ENCODE measurements at places on chromosomes 6 and 20.

DNA sequence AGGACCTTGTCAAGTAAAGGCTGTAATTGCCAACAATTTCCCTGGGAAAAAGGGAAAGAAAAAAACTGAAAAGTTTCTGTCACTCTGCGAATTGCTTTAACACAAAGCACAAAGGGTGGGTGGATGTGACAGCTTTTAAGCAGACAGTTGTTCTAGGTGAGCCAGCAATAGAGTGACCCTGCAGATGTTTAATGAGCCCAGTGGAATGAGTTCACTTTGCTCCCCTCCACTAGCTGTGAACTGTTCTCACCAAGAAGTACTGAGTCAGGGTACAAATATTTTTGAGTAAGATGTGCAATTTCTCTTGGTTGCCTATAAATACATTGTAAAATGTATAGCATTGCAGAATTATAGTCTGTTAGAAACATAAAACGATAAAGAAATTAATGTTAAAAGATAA, 26.2 kb upstream of the LRRC1 start:
- DNase-seq = no peak

DNA sequence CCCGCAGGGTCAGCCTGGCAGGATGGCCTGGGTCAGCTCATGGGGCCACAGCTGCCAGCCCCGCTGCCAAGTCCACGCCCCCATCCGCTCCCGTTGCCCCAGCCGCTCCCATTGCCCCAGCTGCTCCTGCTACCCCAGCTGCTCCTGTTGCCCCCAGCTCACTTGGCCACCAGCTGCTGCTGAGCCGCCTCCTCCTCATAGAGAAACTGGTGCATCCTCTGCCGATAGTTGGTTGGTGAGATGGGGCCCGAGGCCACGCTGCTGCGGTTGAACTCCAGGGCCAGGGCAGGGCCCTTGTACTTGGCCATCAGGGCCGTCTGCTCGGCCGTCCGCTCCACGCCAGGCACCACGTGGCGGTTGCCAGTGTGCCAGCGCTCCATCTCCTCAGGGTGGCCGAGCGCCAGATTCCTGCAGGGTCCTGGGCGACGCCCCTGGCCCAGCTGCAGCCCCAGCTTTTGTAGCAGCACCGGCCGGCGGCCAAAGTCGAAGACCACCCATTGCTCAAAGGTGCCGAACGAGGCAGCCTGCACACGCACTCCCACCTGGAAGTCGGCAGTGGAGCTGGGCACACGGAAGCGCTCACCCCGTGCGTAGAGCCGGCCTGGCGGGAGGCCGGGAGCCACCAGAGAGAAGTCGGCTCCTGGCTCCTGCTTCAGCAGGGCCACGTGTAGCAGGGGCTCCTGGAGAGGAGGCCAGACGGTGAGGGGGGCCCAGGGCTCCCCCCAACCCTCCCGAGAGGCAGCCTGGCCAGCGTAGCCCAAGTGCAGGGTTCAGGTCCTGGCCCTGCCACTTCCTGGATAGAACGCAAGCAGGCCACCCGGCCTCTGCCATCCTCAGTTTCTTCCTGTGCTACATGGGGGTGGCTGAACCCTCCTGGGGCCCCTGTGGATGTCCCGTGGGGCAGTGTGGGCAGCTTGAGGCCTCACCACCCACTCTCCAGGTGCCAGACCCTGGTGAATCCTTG, 4.8 kb downstream of the HELZ2 start:
- DNase-seq = no peak

GRCh38 chr20:37291724-37292126, 2.3 kb downstream of the MANBAL start:
- DNase-seq = no peak

- no peak for DNase-seq
These were observed 97.4 kb downstream of the OR2B2 start for GRCh38 chr6:27814665-27815424.

GRCh38 chr6:41065550-41066026, 6.6 kb downstream of the OARD1 start:
- no peak for DNase-seq

- no peak for DNase-seq
These were observed 77.7 kb upstream of the CLDN20 start for GRCh38 chr6:155186052-155186658.

DNA sequence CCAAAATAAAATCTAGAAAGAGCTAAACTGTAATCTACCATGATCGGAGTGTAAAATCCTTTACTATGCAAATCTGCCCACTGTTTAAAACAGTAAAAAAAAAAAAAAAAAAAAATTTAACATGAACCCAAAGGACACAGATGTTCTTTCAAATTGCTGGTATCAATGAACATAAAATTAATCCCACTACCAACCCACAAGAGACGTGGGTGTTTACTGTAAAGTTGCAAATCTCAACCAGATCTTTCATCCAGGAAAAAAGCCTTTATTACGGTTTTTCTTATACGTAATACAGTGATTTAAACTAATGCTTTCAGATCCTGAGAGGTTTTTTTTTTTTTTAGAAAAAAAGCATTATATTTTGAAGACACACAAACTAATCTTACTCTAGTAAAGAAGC, 2.5 kb downstream of the CDK19 start:
- no peak for DNase-seq

DNA sequence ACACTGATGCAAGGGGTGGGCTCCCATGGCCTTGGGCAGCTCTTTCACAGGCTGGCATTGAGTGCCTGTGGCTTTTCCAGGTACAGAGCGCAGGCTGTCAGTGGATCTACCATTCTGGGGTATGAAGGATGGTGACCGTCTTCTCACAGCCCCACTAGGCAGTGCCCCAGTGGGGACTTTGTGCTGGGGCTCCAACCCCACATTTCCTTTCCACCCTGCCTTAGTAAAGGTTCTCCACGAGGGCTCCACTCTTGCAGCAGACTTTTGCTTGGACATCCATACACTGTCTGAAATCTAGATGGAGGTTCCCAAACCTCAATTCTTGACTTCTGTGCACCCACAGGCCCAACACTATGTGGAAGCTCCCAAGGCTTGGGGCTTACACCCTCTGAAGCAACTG, 107.9 kb upstream of the ECI2 start:
- no peak for DNase-seq

DNA sequence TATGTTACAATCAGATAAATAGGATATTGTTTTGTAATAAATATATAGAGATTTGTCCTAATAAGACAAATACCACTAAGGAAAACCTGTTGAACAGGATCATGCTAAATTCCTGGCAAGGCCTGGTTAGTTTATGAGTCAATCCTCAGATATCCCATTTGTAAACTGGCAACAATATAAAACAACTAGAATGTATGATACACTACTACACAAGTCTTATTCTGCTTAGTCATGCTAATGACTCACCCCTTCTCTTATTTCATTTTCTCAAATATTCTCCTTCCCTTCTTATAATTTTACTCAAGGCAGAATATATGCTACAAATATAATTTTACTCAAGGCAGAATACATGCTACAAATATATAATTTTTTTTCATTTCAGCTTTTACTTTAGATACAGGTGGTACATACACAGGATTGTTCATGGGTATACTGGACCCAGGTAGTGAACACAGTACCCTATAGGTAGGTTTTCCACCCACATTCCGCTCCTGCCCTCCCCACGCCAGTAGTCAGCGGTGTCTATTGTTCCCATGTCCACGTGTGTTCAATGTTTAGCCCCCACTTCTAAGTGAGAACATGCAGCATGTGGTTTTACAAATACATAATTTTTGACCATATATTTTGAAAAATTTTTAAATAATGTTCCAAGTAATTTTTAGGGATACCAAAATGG, 6.3 kb downstream of the OSER1 start:
- DNase-seq = peak; percentile 84

Measured in HS-27A (cell line).